ENCODE measurements at places on chromosomes 13 and 19.
A peak's percentile ranks its signal among the peaks of the same experiment; 100 is the strongest.

GRCh38 chr19:7595466-7596133 is at the start of gene CAMSAP3:
Gene CAMSAP3, plus strand, starts transcription at chr19:7595863. Its CDS starts 140 bp downstream, at chr19:7596003.
- no peak for DNase-seq

DNA sequence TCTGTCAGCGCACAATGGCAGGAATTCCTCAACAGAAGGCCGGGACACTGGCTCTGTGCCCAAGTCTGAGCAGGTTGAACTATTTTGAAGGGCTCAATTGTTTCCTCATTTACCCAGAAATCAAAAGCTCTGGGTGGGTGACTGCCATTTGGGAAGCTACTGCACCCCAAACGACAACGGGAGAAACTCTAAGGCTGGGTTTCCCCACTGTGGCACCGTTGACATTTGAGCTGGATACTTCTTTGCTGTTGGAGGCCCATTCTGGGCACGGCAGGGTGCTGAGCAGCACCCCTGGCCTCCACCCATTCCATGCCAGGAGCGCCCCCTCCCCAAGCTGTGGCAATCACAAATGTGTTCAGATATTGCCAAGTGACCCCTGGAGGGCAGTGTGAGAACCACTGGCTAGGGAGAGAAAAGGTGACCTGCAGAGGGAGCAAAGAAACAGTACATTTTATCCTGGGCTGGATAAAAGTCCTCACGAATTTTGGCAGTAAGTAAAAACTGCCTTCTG is 62.5 kb downstream of the RFX2 start:
- no peak for DNase-seq

DNA sequence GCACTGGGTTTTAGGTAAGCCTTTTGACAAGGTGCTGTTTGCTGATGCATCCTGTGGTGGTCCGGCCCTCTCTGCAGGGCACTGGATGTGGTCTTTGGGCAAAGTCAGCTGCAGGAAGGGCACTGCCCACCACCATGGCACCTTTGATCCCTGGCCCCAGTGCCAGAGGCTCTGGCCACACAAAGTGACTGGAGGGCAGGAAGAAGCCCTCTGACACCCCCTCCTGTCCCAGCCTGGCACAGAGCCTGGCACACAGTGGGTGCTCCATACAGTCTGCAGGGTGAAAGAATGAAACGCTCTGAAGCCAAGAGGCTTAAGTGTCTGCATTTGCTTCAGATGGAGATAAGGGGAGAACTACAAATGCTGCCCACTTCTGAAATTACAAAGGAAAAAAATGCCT is 47.6 kb upstream of the CNMD start:
- no peak for DNase-seq

DNA sequence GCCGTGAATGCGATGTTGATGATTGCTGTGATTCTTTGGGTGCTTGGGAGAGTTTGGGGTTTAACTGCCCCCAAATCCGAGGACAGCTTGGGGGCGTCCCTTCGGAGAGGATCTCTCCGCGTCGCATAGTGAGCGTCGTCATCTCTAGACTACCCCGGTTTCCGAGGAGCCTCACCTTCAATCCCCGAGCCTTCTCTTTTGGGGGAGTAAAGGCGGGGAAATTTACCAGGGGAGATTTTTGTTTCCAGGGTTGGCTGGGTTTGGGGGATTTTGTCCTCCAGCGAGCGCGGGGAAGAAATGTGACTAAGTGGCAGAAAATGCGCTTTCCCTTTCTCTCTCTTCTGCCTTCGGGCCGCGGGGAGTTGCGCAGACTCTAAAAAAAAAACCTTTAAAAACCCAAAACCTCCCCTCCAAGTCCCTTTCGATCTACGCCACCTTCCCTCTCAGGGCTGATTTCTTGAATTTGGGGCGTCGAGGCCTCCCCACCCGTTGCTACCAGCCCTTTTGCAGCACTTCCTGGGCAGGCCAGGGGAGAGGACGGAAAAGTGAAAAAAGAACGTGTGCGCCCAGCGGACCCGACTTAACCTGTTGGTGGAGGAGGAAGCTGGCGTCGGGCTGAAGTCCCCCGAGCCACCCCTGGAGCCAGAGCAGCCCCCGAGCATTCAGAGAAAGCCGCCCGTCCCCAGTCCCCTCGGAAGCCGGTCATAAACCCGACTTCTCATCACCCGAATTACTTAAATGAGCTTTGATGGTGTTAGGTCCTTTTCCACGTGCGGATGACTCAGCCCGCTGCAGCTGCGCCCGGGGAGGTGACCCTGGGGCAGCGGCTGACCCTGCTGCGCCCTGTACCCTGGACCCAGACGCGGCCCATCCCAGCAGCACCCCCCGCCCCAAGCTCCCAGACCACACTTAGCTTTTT is 17.7 kb downstream of the NFIX start:
- DNase-seq: peak; percentile 50

DNA sequence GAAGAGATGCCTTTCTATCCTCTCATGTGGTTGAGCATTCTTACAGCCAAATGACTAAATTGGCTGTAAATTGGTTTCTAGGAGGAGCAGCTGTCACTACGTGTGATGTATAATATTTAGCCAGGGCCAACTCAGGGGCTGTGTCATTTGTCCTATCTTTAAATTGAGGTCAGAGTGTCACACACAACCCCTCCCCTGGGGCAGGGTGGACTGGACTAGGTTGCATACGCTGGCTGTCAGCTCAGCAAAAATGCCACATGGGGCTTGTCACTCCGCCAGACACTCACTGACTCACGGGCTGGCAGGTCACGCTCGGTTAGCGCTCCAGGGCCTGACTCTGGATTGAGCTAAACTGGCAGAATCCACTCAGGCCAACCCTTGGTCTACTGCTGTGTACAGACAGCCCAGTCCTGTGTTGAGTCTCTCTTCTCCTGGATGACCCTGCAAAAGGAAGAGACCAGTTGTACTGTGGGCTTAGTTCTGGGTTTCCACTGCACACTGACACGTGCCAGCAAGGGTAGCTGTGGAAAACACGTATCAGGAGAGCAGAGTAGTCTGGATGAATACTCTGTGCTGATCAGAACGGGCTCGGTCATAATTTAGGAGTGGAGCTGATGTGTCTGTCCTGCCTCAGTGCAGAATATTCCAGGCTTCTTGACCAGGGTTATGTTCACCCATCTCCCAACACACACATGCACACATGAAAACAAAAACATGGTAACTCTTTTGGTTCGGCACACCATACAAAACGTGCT is 29.1 kb downstream of the SHISA2 start:
- no peak for DNase-seq

- DNase-seq: no peak
These were observed 8.5 kb upstream of the UBE2L5 start for GRCh38 chr13:30413842-30414241.

DNA sequence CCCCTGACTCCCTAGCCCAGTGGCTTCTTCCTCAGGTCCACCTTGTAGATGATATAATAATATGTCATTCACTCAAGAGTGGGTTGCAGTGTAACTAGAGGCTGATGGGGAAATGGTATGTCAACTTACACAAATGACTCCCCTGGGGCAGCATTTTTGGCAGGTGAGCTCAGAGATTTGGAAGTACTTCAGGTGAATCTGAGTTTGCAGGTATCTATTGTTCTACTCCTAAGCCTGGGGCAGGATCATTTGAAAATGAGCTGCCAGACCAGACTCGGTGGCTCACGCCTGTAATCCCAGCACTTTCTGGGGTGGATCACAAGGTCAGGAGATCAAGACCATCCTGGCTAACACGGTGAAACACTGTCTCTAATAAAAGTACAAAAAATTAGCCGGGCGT is 11.6 kb upstream of the CNMD start:
- DNase-seq: no peak

DNA sequence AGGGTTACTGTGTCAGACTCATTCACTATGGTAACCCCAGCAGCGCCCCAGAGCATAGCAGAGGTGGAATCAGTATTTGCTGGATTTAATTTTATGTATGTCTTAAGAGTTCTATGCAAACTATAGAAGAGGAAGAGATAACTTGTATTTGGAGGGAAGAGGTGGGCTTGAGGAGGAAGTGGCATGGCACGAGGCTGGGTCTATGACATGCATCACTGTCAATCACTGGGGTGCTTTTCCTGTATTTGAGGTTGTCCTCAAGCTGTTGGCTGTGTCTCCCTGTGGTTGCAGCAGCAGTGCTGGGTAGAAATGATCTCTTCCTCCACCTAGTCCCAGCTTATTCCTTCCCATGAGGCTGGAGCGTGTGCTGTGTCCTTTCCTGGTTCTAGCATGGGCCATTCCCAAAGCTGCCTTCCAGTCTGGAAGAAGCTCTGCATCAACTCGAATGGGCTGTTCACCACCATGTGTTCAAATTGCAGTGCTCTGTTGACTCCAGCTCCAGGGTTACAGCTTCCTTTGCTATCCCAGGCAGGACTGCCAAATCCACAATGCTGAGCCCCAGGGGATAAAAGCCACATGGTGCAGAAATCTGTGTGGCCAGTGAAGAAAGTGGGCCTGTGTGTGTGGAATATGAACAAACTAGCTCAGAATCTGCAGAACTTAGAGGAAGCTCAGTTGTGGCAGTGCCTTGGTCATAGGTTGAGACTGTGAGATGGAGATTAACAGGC is 73.1 kb upstream of the MTIF3 start:
- no peak for DNase-seq

- no peak for DNase-seq
These were observed 736.9 kb downstream of the EFNB2 start for GRCh38 chr13:105798541-105798940.

GRCh38 chr19:15584541-15585115 is 30.4 kb upstream of the CYP4F8 start:
- peak; percentile 74 for DNase-seq

GRCh38 chr13:77544355-77544754 is 8.8 kb downstream of the SCEL start:
- DNase-seq: no peak

- DNase-seq: no peak
These were observed 15.8 kb downstream of the TCF3 start for GRCh38 chr19:1636325-1637236.

DNA sequence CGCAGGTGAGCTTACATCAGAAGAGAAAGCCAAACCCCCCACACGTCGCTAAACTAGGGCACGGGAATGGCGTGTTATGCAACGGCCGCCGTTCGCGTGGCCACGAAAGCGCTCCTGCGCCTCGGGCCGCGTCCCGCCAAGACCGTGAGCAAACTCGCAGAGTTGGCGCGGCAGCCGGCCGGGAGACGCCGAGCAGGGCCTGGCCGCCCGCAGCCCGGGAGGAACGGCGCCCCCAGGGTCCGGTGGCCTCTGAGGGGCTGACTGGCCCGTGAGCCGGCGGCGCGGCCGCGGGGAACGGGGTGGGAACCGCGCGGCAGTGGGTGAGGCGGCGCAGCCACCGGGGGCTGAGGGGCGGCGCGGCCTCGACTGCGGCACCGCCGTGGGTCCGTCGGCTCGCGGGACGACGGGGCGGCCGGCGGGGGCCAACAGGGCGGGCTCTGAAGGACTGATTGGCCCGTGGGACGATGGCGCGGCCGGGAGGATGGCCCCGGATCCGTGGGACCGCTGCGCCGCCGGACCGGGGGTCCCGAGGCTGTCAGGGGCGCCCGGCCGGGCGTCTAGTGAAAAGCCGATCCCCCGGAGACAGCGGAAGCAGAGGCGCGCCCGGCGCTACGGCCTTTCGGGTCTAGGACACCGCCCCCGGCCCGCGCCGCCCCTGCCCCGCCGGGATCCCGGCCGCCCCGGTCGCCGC is 903 bp downstream of the LATS2 start:
- DNase-seq: no peak

DNA sequence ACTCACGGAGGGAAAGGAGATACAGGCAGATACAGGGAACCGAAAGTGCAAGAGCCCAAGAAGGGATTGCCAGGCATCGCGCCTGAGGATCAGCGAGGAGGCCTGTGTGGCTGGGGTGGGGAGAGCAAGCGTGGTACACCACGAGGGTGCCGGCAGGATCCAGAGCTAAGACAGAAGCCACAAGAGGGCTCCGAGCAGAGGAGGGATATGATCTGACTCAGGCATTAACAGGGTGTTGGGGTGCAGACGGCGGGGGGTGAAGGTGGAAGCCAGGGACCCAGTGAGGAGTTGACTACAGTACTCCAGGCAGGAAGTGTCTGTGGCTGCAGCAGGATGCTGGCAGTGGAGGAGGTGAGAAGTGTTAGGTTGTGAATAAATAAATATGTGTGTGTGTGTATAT is 5.4 kb upstream of the PPP1R37 start:
- no peak for DNase-seq

- no peak for DNase-seq
These were observed 46.8 kb downstream of the TEX26 start for GRCh38 chr13:30978981-30979956.

DNA sequence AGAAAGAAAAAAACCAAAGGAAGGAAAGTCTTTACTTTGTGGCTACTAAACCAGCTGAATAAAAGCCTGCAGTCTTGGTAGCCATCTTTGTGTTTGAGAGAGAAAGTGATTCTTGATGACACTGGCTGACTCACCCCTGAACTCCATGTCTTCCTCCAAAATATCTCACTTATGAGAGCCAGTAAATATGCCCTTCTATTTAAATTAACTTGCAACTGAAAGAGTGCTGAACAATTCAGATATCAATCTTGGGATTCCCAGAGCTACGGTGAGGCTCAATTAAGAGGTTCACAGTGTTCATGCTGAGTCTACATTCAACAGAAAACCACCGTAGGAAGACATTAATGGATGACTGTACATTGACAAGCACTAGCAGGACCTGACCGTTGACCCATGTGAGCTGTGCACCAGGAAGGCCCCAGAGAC is 57.9 kb downstream of the KCTD12 start:
- DNase-seq: no peak

- no peak for DNase-seq
These were observed 127.0 kb upstream of the IPO5 start for GRCh38 chr13:97826421-97827012.

GRCh38 chr13:46522748-46523030 is 30.3 kb upstream of the LRCH1 start:
- DNase-seq: no peak

DNA sequence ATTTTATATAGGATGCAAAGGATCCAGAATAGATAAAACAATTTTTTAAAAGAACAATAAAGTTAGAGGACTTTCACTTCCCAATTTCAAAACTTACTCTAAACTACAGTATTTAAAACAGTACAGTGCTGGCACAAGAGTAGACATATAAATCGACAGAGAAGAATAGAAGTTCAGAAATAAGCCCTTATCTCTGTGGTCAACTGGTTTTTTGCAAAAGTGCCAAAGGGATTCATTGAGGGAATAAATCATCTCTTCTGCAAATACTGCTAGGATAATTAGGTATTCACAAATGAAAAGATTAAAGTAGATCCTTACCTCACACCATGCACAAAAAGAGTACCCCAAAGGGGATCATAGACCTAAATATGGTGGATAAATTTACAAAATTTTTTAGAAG is 431.0 kb upstream of the HTR2A start:
- DNase-seq: no peak

GRCh38 chr13:27250833-27251165 is 559 bp upstream of the RPL21 start:
- DNase-seq: no peak

Measured in COLO829 (cell line).